ENCODE measurements at places on chromosomes 1 and 21. TPM values are rescaled to one million over a fixed set of nuclear protein-coding genes. Genes with fewer than 3 reads are reported as not detected.

DNA sequence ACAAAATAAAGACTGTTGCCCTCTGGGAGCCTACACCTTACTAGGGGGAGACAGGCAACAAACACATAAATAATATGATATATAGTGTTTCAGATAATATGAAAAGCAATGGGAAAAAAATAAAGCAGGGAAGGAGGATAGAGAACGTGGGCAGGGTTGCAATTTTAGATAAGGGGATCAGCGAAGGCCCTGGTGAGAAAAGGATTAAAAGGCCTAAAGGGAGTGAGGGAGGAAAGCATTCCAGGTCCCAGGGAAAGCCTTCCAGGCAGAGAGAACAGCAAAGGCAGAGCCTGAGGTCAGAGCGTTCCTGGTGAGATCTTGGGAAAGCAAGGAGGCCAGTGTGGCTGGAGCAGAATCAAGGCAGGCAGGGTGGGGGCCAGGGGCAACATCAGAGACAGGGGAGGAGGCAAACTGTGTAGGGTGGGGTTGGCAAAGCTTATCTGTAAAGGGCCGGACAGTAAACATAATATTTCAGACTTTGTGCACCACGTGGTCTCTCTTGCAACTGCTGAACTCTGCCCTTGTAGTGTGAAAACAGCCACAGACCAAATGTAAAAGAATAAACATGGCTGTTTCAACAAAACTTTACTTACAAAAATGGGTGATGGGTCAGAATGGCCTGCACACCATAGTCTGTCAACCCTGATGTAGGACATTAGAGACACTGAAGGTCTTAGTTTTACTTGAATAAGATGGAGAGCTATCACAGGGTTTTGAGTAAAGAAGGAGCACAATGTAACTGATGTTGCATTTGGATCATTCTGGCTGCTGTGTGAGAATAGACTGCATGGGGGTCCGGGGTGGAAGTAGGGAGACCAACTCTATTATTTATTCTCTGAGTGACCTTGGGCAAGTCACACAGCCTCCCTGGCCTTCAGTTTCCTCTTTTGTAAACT is 13.3 kb upstream of the CPT2 start:
- no peak overlapping the region for H3K4me3 ChIP-seq
- H3K4me1 ChIP-seq = peaks cover 33% of the 10 kb centered on the region
- no peaks in the 10 kb centered on the region for H3K36me3 ChIP-seq
- no peaks in the 10 kb centered on the region for H3K27me3 ChIP-seq
- DNase-seq = peak; percentile 87

GRCh38 chr1:231580874-231581273 is 45.7 kb upstream of the DISC1 start:
- no peak overlapping the region for H3K27ac ChIP-seq
- no peak for DNase-seq
- no peak overlapping the region for H3K4me3 ChIP-seq
- H3K27me3 ChIP-seq = no peaks in the 10 kb centered on the region
- H3K36me3 ChIP-seq = no peaks in the 10 kb centered on the region
- no peaks in the 10 kb centered on the region for H3K4me1 ChIP-seq

GRCh38 chr21:37620401-37620800 is 253.8 kb downstream of the DYRK1A start:
- no peaks in the 10 kb centered on the region for H3K27me3 ChIP-seq
- H3K27ac ChIP-seq = no peak overlapping the region
- no peak overlapping the region for H3K4me3 ChIP-seq
- no peaks in the 10 kb centered on the region for H3K36me3 ChIP-seq
- H3K4me1 ChIP-seq = no peaks in the 10 kb centered on the region

GRCh38 chr1:164772635-164773034 is 213.7 kb downstream of the PBX1 start:
- H3K27me3 ChIP-seq = no peaks in the 10 kb centered on the region
- H3K36me3 ChIP-seq = no peaks in the 10 kb centered on the region
- H3K4me3 ChIP-seq = no peak overlapping the region
- H3K4me1 ChIP-seq = peaks cover 73% of the 10 kb centered on the region
- peak overlapping the region; percentile 61 for H3K27ac ChIP-seq

MYCL gene
- total RNA-seq = 39.4 TPM

ITLN2 gene
- total RNA-seq = not detected

FCRL1 gene
- not detected for total RNA-seq

DNA sequence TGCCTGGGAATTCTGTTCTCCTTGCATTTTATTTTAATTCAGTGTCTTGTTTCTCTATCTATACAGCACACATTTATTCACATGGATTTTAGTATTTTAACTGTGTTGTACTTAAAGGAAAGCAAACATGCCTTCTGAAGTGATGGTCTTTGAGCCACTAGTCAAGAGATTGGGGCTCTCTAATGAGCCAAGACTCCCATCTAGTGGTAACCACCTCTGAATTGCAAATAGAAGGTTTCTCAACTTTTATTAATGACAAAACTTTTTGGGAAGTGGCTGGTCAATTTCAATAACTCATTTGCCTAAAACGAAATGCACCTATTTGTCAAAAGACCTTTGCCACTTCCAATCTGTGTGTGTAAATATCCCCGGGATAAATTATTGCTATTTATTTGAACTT is 199.6 kb downstream of the LTN1 start:
- peak; percentile 44 for DNase-seq
- no peaks in the 10 kb centered on the region for H3K4me1 ChIP-seq
- H3K4me3 ChIP-seq = no peak overlapping the region
- no peak overlapping the region for H3K27ac ChIP-seq

DNA sequence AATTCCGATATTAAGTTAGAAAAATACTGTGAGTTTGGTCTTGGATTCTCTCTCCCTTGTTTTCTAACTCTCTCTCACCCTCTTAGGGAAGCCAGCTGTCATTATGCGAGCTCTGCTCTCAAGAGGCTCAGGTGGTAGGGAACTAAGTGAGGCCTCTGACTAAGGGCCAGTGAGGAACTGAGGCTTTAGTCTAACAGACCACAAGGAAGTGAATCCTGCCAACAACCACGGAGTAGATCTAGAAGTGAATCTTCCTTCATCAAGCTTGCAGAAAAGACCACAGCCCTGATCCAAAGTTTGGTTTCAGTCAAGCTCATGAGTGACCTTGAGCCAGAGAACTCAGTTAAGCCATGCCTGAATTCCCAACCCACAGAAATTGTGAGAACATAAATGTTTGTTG is 180.1 kb upstream of the PRMT6 start:
- H3K27me3 ChIP-seq = no peaks in the 10 kb centered on the region
- no peak for DNase-seq
- no peaks in the 10 kb centered on the region for H3K36me3 ChIP-seq
- no peak overlapping the region for H3K4me3 ChIP-seq

KIF2C gene
- 2.3 TPM for total RNA-seq

DNA sequence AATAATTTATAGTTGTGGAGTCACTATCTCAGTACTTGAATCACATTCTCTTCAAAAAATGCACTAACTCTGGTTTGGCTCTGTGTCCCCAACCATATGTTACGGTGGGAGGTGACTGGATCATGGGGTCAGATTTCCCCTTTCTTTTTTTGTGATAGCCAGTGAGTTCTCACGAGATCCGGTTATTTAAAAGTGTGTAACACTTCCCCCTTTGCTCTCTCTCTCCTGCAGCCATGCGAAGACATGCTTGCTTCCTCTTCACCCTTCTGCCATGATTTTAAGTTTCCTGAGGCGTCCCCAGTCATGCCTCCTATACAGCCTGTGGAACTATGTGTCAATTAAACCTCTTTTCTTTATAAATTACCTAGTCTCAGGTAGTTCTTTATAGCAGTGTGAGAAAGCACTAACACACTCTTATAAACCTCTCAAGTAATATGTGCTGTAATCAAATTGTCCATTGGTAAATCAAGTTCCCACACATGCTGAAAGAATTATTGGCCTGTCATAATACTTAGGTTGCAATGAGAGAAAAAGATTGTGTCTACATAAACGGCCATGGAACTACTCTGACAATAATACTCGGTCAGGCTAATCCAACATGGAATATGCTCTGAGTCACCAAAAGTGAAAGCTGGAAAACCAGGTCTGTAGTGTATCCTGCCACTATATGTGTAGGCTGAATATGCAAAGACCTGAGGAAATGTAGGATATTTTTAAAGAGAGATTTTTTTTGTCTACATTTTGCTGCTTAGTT is 107.5 kb downstream of the SLC44A5 start:
- DNase-seq = no peak
- no peak overlapping the region for H3K27ac ChIP-seq
- no peaks in the 10 kb centered on the region for H3K4me1 ChIP-seq
- no peaks in the 10 kb centered on the region for H3K27me3 ChIP-seq

GRCh38 chr1:8120693-8121260 is 94.7 kb upstream of the ERRFI1 start:
- peak overlapping the region; percentile 86 for H3K27ac ChIP-seq
- H3K4me1 ChIP-seq = peaks cover 60% of the 10 kb centered on the region
- no peaks in the 10 kb centered on the region for H3K36me3 ChIP-seq
- no peak overlapping the region for H3K4me3 ChIP-seq
- H3K27me3 ChIP-seq = no peaks in the 10 kb centered on the region

DNA sequence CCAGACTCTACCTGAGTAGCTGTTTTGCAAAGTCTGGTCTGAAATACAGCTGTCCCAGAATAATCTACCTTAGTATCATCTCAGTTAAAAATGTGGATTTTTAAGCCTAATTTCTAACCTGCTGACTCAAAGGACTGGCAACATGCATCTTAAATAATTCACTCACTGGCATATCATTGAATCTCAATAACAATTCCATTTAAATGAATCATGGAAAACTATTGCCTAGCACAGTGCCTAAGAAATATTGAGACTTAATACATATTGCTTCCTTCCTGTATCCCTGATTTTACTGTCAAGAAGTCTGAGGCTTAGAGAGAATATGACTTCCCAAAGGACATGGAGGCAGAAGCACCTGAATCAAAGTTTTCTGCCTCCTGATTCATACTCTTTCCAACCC is 3.1 kb downstream of the CCDC190 start:
- peaks cover 10% of the 10 kb centered on the region for H3K4me1 ChIP-seq
- H3K36me3 ChIP-seq = no peaks in the 10 kb centered on the region
- H3K27ac ChIP-seq = no peak overlapping the region
- H3K27me3 ChIP-seq = no peaks in the 10 kb centered on the region
- no peak for DNase-seq

DNA sequence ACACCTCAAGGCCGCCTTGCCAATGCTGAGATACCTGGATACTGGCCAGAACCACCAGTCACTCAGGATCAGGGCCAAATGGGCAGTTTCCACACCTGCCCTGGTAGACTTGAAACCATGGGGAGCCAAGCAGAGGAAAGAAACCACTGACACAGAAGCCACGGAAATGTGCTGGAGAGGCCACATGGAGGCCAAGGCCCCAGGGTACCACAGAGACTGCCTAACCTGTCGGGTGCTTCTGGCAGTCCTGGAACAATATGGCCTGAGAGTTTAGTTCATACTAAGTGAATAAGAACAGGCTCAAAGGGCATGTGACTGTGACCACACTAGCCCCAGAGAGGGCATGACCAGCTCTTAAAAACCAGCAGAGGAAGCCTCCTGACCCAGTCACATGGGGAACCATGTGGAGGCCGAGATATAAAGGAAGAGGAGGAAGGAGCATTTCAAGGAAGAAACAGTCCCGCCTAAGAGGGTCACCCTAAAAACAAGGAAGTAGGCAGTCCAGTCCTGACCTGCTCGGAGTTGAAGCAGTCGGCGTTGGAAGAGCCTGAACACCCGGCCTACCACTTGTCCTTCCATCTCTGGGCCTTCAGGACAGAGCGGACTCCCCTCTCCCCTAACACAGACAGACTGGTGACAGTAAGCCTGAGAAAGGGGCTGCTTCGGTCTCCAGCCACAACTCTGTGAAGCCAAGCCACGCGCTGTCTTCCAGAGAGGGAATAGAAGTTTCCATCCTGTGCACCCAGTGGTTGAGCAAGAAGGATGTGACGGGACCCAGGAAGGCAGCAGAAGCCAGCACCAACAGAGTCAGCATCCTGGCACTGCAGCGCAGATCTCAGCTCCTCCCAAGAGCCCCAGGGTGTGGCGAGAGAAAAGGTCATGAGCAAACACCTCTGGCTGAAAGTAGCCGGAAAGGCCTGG is at the start of gene DENND2D:
Gene DENND2D (minus strand): TSS at position 766 of the 921 bp plus-strand sequence. CDS start 187 bp downstream, at position 579.
- H3K4me3 ChIP-seq = peak within 1 kb of the TSS; percentile 23
- peaks cover 26% of the 10 kb centered on the region for H3K36me3 ChIP-seq
- H3K27ac ChIP-seq = peak within 1 kb of the TSS; percentile 92
- peaks cover 92% of the 10 kb centered on the region for H3K4me1 ChIP-seq
- H3K27me3 ChIP-seq = no peaks in the 10 kb centered on the region

DNA sequence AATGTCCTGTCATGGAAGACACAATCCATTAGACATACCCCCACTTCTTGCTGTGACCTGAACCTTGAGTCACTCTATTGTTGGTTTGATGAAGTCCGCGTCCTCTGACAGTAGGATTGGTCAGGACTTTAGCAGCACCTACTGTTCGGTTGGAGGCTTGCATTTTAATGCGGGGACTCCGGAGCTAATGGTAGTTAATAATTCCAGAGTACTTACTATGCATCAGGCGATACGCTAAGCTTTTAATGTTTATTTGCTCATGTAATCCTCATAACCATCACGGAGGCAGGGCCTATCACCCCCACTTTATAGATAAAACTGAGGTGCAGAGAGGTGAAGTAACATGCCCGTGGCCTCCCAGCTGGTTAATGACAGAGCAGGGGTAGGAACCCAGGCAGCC is 7.9 kb upstream of the ELF3 start:
- no peaks in the 10 kb centered on the region for H3K27me3 ChIP-seq
- H3K4me3 ChIP-seq = no peak overlapping the region
- H3K27ac ChIP-seq = no peak overlapping the region
- DNase-seq = no peak
- H3K4me1 ChIP-seq = peaks cover 7% of the 10 kb centered on the region

DNA sequence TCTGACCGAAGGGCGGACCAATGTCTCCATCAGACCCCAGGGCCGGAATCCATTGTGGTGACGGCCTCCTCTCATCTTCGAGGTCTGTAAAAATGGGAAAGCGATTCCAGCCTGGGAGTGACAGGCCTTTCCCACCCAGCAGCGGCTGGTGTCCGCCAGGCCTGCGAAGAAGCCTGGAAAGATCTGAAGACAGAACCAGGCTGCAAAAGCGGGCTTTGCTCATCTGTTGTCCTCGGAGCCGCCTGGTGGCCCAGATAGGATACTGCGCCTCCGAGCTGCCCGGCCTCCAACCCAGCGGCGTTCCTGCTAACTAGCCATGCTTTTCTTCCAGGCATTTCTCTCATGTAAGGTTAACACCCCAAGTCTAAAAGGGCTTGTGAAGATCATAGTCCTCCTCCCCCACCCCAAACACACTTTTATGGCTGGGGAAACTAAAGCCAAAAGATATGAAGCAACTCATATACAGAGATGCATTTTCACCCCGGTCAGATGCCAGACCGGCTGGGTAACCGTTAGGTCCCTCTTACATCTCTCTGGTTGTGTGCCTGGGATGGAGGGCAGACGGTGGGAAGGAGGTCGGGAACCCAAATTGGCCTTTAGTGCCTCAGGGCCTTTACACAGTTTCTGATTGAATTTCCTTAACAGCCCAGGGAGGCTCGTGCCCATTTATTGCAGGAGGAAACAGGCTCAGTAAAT is 1.9 kb upstream of the DHRS3 start:
- peaks cover 68% of the 10 kb centered on the region for H3K4me1 ChIP-seq
- H3K36me3 ChIP-seq = no peaks in the 10 kb centered on the region
- DNase-seq = peak; percentile 95
- peaks cover 7% of the 10 kb centered on the region for H3K27me3 ChIP-seq

Data from stomach (tissue), 19 donors.